ENCODE measurements at places on chromosomes 3 and 15.

DNA sequence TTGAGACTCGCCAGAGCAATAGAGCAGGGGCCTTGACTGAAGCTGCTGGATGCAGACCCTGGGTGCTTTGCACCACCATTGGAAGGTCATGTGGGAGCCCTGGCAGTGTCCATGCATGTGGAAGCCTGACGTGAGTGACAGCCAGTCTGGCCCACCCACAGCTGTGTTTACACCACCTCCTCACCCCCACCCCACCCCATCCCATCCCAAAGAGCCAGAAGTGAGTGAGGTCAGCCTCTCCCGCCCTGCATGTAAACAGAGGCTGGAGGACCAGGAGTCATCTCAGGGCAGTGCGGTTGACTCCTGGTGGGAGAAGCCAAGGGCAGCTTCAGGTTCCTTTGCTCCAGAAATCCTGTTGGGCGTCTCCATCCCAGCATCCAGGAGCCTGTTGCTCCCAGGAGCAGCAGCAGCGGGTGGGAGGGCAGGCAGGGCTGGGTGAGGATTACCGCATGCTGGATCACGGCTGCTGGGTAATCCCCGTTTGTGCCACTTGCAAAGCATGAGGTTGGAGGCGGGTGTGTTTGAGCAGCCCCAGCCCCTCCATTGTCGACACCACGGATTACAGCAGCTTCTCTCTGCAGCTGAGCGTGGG, 44.6 kb downstream of the CORO2B start:
- DNase-seq = no peak

DNA sequence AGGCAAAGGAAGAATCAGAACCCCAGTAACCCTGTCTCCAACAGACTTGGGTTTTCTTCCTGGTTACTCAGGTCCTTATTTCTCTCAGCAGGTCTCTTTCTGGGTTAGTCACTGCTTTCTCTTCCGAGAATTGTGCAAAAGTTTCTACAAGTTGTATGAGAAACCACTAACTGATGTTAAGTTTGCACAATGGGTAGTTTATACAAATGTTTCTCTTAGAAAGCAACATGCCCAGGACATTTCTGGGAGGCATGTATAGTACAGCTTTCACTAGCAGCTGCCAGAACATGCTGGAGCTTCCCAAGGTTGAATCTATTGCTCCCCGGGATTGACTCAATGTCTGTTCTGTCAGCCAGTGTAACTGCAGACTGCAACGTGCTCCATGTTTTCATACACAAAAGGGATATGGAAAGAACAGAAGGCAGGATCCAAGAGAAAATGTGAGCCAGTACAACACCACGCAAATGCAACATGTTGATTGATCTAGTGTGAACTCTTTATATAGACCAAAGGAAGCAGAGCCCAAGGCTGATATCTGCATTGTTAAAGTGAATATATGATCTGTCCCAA, 887.8 kb downstream of the MCTP2 start:
- DNase-seq = no peak

DNA sequence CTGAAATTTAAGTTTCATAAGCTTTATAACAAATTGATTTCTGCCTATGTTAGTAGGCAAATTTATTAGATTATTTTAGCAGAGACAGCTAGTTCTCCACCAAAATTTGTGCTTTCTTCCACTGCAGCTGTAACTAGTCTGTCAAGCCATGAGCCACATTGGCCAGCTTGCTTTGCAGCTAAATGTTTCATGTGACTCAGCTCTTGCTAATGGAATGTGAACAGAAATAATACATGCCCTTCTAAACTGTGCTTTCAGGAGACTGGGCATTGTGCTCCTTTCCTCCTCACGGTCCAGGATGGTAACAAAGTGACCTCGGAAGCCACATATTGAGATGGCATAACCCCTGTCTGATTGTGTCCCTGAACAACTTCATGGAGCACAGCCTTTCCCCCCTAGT, 51.3 kb upstream of the KPNA4 start:
- DNase-seq = no peak

DNA sequence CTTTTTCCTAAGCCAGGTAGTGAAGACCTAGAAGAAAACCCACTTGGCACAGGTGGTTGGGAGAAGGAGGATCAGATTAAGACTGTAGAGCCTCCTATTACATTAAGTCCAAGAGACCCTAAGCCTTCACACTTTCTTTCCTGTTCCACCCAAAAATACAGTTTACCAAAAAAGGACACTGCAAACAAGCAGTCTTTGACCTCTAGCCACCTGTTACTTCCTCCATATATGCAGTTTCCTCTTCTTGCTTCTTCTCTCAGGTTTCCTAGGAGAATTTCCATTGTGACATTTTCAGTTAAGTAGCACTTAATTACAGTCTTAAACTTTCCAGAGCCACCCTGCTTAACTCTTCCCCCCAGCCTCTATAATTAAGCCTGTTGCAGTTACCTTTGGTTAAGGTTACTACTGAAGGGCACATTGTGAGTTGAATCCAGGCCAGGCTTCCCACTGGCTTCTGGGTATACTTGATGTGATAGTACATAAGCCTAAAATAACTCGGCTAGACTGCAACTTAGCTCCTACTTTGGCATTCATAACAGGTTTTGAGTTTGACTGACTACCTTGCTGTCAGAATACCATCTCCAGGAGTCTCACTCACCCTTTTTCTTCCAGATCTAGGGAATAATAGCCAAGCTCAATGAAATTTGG, 114.2 kb upstream of the UMPS start:
- no peak for DNase-seq

DNA sequence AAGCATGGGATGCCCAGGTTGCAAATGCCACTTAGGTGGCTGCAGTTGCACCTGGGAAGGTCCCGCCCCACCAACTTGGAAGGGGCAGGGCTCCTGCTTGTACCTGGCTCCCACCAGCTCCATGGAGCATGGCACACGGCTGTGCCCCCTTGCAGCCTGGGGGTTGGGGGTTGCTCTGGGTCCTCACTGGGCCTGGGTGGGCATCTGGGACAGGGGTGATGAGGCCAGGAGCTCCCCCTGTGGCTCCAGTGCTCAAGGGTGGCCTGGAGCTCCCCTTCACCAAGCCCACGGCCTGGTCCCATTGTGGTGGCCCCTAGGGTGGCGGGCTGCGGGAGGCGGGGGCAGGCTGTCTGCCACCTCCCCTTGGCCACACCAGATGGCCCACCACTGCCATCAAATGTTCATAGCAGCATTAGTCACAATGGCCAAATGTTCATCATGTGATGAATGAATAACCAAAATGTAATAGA, 36.7 kb downstream of the GHSR start:
- DNase-seq = no peak

Measured in KBM-7 (cell line).